ENCODE measurements at places on chromosomes 2 and 18.

DNA sequence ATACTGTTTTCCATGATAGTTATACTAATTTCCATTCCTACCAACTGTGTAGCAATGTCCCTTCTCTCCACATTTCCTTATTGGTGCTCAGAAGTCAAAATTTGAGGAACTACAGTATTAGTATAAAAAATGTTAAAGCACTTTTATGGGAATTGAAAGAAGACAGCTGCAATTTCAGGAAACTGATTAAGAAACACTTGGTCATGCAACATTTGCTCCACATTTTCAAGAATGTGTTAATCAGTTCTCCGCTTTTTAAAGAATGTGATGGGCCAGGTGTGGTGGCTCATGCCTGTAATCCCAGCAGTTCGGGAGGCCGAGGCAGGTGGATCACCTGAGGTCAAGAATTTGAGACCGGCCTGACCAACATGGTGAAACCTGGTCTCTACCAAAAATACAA lies 33.6 kb upstream of the MGAT4A start:
- DNase-seq = no peak

DNA sequence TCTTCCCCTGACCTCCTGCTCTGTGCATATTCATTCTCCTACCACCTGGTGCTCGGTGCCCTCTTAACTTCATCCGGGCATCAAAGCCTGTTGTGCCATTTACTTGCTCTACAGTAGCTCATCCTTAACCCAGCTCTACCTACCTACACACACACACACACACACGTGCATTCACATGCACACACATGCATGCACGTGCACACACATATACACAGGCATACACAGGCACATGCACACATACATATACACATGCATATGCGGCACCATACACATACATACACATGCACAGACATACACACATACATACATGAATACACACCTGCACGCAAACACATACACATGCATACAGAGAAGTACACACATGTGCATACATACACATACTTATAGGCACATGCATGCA lies 14.5 kb downstream of the MAL start:
- no peak for DNase-seq

DNA sequence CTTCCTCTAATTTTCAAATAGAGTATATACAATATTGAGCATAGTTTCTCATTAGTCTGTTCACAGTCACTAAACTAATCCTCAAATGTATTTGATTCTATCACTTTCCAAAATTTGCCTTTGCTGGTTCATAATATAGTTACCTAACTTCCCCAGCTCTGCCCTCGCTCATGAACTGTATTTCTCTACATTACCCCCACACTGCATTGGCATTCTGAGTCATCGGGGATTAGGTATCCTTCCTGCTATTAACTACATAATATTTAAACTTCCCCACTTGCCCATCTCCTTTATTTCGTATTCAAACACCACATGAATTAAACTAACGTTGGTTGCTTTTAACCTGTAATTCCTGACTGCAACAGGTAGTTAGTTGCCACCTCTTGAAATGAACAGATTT lies 14.8 kb upstream of the CLASP1 start:
- no peak for DNase-seq

DNA sequence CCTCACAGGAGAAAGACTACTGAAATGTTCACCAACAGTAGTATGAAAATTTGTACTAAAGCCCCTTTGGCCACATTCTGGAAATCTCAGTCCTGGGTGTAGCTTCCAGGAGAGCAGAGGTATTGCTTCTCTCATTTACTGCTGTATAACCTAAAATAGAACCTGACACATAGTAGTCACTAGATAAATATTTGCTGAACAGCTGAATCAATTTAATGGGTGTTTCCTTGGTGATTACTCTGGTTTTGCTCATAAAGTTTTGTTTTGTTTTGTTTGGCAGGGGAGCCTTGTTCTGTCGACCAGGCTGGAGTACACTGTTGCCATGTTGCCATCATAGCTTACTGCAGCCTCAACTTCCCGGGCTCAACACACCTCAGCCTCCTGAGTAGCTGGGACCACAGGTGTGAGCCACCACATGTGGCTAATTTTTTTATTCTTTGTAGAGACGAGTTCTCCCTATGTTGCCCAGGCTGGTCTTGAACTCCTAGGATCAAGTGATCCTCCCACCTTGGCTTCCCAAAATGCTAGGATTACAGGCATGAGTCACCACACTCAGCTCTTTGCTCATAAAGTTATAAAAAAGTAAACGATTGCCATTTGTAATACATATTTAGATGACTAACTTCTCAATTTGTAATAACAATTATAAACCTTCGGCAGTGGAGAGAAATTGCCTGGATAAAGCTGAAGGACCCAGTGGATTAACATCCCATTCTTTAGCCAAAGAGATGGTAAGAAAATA lies 11.5 kb upstream of the PARD3B start:
- no peak for DNase-seq

DNA sequence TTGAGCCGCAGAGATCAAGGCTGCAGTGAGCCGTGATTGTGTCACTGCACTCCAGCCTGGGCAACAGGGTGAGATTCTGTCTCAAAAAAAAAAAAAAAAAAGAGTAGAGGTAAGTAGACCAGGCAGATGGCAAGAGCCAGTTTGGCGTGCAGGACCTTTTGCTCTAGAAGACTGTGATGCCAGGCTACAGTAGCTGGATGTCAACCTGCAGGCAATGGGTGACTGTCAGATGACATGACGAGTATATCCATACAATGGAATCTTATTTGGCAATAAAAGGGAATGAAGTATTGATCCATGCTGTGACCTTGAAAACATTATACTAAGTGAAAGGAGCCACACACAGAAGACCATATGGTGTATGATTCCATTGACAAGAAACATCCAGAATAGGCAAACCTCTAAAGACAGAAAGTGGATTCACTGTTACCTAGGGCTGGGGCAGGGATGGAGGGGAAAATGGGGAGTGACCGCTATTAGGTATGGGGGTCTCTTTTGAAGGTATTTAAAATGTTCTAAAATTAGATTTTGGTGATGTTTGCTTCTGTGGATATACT lies 11.2 kb upstream of the DGUOK start:
- DNase-seq = no peak
